ENCODE measurements at places on chromosomes 16 and 17. TPM values are rescaled to one million over a fixed set of nuclear protein-coding genes. Genes with fewer than 3 reads are reported as not detected.

- DNase-seq: no peak
Observed at GRCh38 chr16:3068487-3068886, 3.0 kb downstream of the IL32 start.

Gene SHISA9
- total RNA-seq: not detected

Gene CDRT4
- 2.9 TPM for total RNA-seq

DNA sequence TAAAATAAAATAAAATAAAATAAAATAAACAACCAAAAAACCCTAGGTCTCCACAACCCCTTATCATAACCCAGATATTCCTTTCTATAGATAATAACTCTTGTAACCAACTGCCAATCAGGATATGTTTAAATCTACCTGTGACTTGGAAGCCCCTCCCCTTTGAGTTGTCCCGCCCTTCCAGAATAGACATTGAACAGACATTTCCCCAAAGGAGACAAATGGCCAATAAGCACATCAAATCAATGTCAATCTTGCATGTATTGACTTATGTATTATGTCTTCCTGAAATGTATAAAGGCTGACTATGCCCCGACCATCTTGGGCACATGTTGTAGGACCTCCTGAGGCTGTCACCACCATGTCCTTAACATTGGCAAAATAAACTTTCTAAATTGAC is 1.5 kb upstream of the MAPK7 start:
- DNase-seq: no peak

DNA sequence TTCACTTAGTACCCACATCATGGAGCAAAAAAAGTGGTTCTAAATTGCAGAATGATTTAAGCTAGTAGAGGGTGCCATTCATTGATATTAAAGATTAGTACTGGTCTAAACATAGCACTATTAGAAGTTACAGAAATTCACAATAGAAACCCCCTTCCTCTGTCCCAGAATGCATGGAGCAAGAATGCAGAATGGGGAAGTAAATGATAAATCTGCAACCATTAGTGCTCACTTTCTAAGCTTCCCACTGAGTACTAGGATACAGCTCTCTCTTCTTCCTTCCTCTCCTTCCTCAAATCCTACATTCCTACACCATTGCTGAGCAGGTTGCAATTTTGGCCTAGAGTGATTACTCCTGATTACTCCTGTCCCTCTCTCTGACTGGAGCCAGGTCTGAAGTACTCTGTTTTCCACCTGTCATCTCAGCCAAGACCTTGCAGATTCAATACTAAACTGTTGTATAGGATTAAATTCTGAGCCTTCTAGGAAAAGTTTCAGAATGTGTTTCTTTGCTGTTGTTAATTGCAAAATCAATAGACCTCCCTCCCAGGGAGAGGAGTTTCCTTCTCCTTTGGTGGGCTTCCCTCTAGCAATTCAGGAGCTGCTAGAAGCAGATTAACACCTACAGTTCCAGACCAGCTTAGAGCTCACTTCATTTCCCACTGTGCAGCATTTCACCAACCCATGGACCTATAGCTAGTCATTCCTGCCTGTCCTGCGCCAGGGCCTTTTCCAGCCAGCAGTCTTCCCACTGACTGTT is 165.5 kb upstream of the TBX2 start:
- DNase-seq: no peak

DNA sequence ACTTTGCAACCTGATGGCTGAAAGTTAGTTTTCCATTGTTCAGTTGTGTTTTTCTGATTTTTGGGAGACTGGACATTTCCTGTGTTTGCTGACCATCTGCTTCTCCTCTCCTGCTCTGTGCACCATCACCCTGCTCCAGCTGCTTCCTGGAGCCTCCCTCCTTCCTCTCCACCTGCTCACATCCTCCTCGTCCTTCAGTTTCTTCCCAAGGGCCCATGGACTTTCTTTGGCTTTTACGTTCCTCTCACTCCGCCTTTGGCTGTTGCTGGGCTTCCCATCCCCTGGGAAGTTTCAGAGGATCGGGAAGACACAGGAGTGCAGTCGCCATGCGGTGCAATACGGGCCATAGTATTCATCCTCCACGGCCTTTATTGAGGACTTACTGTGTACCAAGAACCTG is 61.6 kb downstream of the TNFRSF13B start:
- no peak for DNase-seq

- no peak for DNase-seq
Observed at GRCh38 chr16:83453977-83454376, 353.8 kb upstream of the HSBP1 start.

DNA sequence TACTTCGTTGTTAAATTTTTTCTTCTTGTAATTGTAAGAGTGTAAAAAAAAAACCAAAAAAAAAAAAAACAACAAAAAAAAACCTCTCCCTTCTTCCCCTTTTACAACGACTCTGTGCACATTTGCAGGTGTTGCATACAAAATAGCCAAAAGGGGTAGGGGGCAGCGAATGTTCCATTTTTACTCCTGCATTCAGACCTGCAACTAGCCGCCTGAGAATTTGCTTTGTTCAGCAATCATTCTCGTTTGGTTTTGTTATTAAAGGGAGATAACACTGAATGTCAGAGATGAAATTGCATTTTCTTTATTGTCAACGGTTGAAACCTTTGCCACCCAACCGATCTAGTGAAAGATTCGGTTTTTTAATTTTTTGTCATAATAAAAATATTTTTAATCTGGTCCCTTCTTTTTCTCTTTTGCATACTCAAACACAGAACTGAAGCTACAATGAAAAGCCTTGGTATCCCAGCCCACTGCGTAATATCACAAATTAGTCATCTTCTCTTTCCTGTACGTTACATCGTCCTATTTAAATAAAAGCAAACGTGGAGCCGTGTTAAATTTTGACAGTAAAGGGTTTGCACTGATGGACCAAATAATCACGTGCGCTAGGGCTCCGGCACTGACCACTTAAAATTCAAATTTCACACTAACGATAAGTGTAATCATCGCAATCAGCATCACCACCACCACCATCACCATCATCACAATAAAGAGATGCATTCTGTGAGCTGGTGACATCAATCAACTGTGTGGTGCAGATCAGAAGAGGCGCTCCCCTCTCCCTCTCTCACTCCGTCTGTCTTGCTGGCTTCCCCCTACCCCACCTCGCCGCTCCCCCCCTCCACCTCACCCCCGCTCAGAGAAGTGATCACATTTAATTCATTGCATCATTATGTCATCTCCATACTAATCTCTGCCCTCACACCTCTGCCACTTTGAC is 406.2 kb upstream of the PSMD7 start:
- no peak for DNase-seq

- no peak for DNase-seq
Observed at GRCh38 chr17:38429476-38430100, 1.3 kb downstream of the ARHGAP23 start.

DNA sequence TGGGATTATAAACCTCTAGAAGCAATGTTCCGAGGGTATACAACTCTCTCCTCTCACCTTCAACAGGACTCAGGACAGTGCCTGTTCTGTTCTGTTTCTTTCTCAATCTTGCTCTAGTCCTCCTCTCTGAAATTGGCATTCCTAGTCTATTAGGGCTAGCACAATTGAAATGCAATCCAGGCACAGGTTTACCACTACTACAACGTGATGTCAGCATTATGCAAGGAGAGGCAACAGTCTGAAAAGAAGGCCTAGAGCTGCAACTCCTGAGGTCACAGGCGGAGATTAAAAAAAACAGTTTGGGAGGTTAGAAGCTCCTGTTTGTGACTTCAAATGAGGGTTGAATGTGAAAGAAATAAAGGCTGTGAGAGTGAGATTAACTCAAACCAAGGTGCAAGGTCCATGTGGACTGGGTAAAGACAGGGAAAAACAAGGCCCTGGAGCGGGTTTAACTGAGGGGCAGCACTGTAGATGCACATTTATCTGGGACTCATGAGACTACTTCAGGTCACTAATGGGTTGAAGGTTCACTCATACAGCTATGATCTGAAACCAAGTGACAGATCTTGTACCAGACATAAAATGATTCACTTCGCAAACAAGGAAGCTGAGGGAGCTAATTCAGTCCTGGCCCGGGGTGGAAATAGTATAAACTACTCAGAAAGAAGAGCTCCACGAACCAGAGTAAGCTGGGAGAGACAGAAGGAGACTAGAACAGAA is 16.8 kb downstream of the AMFR start:
- DNase-seq: no peak

GRCh38 chr17:41334385-41335305 is 16.0 kb downstream of the KRT33A start:
- DNase-seq: no peak

DNA sequence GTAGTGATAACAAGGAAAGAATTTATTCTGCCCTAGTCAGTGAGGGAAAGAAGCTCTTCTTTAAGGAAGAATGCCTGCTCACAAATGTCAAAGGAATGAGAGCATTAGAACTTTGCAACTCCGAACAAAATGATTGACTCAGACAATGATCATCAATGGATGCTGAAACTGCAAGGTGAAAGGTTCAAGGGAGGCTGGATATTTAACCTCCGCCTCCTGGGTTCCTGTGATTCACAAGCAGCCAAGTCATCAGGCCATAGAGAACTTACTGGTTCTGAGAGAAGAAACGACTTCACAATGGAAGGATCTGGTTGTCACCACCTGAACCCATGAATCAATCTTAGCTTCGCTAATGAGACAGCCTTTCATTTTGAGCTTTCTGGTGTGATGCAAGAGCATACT is 16.0 kb upstream of the SCNN1B start:
- DNase-seq: no peak

DNA sequence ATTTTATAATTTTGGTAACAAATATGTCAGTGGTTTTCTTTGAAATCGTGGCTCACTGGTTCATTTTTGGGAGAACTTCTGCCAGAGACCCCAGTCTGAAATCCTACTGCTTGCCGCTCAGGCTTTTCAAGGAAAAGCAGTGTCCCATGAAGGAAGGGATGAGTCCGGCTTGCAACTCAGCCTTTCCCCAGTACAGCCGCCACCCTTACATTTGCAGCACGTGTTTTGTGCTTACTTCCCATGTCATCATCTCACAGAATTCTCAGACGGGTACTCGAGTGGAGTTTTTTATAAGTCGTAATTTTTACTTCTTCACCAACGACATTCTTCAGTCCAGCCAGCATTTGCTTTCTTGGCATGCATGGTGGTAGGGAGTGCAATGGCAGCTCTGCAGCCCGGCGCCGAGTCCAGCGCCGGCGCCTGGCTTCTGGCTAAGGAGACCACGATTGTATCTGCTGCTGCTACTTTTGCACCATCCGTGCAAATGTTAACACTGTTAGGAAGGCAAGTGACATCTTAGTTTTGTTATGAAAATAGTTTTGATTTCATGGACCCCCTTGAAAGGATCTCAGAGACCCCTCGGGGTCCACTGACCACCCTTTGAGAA is 111.0 kb downstream of the AMFR start:
- DNase-seq: no peak
